Panc1 (cell line): ENCODE measurements at places on chromosomes 1 and 21.
A peak's percentile ranks its signal among the peaks of the same experiment; 100 is the strongest.

- DNase-seq: no peak
Measured at GRCh38 chr1:187415065-187415464, 586.3 kb downstream of the PLA2G4A start.

- no peak for DNase-seq
Measured at GRCh38 chr1:58442114-58442513, 104.4 kb downstream of the OMA1 start.

- DNase-seq: no peak
Measured at GRCh38 chr1:116732726-116733125, 21.5 kb upstream of the CD2 start.

GRCh38 chr1:156801409-156802121 is 15.1 kb downstream of the SH2D2A start:
- no peak for DNase-seq

- DNase-seq: no peak
Measured at GRCh38 chr1:172168597-172168872, 251.9 kb upstream of the C1orf105 start.

GRCh38 chr1:204623365-204623893 is 62.1 kb downstream of the LRRN2 start:
- no peak for DNase-seq

- DNase-seq: no peak
Measured at GRCh38 chr1:238710697-238711096, 675.7 kb upstream of the CHRM3 start.

DNA sequence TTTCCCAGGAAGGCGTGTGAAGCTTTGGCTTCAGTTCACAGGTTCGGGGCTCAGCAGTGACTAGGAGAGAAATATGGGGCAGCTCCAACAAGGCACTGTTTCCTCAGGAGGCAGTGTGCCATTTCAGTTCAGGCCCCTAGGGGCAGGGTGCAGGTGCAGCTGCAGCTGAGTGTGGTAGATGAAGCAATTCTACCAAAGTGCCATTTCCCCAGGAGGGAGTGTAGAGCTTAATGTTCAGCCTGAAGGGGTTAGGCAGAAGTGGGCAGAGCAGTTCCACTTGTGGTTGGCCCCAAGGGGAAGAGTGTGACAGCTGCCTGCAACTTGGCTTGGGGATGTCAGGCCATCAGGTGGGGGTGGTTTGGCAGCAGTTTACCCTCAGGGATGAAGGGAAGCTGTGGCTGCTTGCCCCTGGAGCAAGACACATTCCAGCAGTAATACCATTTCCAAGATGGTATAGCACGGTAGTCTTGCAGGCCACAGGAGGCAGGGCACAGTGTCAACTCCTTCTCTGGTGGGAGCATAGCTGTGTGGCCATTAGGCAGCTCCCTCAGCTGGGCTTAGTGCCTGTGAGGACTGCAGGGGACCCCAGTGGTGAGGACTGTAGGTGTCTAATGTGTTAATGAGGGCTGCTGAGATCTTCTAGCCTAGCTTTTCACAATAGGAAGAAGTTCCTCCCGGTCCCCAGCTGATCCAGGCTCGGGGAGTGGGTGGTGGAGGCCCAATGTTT is 34.7 kb downstream of the RGSL1 start:
- DNase-seq: peak; percentile 7

GRCh38 chr1:183764981-183765380 is 39.9 kb upstream of the RGL1 start:
- DNase-seq: no peak

DNA sequence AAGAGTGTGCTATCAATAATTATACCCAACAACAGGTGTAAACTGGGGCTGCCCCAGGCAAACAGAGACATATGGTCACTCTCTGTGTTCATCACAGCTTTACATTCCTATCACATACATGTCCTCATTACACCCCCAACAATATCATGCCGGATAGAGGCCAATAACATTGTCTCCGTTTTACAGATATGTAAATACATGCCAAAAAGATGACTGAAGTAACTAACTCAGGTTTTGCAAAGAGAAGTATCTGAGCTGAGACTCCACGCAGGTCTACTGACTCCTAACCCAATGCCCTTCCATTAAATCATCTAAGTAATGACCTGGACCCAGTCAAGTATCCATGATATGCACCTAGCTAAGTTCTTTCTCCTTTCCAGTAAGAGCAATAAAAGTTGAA is 55.0 kb downstream of the JAK1 start:
- no peak for DNase-seq

DNA sequence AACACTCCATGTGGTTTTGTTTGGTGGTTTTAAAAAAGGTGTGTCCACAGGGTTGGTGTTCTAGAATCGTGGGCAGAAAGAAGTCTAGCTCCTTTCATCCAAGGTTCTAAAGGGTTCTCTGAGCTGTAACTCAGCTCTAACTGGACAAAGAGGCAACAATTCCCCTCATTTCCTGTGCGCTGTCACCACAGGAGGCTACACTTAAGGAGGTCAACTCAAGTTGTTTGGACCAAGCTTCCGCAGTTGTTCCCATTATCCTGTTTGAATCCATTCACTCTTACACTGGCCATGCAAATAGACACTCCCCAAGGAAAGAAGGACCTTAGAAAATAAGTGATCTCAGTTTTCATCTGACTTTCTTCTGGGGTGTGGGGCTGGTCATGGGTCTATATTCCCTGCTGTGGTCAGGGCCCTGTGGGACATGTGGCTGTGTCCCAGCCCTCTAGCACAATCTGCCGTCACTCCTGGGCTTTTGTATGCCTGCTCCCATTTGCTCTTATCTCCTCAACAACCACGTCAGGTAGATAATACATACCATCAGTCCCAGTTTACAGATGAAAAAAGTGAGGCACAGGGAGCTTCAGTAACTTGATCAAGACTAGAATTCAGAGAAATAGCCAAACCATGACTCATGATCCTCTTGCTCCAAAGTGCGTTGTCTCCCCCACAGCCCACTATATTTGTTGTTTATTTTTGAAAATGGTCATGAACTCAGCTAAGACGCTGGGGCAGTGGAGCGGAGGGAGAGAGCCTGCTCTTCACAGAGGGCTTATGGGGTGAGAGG is 103.6 kb downstream of the RHOU start:
- no peak for DNase-seq

DNA sequence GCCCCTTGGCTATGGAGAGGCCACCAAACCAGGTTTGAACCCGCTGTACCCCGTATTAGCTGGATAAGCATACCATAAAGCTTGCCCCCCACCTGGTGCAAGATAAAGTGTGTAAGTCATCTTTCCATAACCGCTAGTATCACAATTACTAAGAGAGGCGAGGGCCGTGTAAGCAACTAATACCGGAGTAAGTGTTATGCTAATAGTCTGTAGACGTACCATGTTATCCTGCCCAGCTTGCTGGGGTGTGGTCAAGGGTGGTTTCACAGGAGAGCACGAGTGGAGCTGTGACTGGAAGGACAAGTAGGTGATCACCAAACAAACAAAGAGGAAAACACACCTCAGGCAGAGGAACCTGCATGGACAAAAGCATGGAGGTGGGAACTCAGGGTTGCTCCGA is 3.6 kb upstream of the TNFRSF1B start:
- no peak for DNase-seq

DNA sequence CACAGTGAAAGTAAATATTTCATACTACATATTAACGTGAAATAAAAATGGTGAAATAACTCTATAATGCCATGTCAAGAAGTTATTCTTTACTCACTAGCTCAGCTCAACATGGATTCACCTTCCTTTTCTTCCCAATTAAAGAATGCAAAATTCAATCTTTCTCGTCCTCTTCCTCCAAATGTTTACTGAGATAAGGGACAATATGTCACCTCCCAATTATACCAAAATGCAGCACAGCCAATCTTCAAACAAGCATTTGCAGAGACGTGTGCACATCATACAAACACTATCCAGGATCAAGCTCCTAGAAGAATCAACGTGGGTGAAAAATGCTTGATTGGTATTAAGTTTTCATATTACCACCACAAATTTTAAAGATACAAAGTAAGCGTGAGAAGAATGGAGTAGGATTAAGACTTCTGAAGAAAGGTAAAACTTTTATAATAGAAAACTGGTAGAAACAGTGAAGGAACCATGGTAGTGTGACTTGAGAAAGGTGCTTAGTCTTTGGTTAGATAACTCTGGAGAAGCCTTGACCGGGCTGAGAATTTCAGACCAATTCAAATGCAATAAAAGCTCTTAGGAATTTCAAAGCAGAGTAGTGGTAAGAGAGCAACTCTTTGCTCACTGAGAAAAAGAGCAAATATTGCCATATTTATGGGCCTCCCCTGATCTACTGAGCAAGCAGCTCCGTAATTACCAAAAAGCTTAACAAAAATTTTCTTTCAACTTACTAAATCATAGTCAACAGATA is 7.2 kb downstream of the PTP4A2 start:
- no peak for DNase-seq

DNA sequence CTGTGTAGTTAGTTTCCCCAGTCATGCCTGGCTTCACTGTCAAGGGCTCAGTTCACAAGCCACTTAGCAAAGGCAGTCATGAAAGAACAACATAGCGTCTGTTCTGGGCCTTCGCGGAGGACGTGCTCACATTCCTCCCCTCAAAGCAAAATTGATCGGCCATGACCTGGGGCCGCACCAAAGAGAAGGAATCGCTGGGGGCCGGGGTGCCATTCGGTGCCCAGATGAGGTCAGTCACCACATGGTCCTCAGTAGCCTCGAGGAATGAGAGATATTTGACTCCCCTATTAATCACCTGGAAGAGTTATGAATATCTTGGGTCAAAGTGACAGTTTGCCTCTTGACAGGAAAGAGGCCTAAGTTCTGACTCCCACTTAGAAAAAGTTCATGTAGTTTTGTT is 251.1 kb upstream of the JUN start:
- DNase-seq: no peak

GRCh38 chr1:15953791-15954241 is 22.1 kb downstream of the ZBTB17 start:
- DNase-seq: no peak

DNA sequence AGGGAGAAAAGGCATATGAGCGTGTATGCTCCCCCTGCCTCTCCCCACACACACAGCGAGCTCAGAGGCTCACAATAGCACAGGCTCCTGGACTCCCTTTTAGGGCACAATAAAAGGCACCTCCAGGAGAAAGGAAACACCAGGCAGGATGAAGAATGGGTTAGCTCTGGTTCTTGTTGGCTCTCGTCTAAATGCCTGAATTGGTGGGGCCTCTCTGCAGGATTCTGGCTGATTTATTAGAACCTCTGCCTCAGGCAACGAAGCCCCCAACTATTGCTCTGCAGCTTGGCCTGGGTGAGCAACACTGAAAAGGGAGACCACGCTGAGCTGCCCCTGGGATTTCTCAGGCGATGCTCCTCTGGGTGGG is 590.9 kb upstream of the PLXNA2 start:
- DNase-seq: no peak

DNA sequence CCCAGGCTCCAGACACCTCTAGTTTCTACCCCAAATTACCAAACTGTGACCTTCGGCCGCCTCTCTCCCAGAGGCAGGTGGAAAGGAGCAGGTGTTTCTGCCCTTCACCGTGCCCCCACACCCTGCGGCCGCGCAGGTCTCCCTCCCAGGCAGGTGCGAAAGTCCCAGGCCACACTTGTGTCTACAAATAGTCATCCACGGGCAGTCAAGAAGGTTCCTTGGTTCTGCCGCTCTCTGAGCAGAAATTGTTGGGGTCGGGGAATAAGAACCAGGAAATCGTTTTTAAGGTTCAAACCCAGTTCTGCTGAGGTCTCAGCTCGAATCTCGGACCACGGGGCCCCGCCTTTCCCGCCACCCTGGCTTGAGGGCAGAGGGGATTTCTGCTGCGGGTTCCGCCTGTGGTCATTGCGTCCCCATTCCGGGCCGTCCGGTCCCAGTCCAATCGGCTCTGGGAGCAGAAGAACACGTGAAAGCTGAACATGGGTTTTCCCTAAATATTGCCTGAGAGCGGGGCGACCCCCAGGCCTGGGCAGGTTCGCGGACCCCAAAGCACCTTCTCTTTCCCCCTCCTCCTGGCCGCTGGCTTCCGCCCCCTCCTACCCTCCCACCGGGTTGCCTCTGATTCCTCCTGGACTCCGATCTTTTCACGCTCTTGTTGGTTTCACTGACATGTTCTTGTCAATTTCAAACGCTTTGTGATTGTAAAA is 1.2 kb upstream of the ATF3 start:
- no peak for DNase-seq

GRCh38 chr1:245939756-245940345 is 567.2 kb downstream of the SMYD3 start:
- DNase-seq: no peak

DNA sequence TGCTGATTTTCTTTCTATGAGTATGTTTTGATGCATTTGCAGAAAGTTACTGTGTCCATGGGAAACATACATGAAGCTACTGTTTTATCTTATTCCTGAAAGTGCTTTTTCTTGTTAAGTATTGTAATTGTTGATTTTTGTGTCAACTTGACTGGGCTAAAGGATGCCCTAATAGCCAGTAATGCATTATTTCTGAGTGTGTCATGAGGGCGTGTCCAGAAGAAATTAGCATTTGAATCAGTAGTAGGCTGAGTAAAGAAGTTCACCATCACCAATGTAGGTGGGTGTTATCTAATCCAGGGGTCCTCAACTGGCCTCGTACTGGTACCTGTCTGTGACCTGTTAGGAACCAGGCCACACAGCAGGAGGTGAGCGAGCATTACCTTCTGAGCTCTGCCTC is 760.2 kb downstream of the PLA2G4A start:
- no peak for DNase-seq

DNA sequence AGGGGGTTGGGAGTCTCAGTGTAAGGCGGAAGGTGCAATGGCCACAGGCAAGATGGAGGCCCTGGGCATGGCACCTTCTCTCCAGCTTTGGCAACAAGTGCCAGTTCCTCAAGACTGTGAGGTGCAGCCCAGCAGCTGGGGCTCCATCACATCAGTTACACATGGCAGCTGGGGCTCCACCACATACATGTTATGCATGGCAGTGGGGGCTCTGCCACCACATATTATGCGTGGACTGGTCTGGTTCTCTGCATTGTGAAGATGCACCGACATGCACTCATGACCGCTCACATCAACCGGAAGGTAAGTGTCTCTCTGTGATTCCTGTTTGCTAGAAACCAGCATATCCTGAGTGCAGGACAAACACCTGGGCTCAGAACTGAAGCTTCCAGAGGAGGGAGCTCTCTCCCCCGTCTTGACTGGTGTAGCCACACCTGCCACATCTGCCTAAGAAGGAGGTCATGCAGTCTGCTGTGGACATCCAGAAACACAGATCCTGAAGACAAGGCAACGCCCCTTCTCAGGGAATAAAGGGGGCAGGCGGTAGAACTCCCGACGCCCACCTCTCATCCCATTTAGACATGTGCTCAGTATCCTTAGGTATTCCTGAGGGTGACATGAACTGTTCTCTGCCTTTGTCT is 104.1 kb upstream of the TMPRSS2 start:
- DNase-seq: peak; percentile 47

DNA sequence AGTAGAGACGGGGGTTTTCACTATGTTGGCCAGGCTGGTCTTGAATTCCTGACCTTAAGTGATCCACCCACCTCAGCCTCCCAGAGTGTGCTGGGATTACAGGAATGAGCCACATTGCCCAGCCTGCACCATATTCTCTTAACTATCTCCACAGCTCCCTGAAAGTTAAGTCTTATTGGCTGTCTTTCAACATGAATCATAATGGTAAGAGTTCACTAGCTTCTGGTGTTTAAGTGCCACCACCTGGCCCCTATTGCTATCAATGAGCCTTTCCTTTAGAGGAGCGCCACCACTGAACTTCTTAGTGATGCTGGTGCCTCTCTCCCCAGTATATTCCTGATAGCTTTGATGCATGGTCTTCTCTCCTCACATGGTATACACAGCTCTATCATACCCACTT is 15.7 kb downstream of the ZFYVE9 start:
- DNase-seq: no peak
